ENCODE measurements at places on chromosomes 5 and 9.

DNA sequence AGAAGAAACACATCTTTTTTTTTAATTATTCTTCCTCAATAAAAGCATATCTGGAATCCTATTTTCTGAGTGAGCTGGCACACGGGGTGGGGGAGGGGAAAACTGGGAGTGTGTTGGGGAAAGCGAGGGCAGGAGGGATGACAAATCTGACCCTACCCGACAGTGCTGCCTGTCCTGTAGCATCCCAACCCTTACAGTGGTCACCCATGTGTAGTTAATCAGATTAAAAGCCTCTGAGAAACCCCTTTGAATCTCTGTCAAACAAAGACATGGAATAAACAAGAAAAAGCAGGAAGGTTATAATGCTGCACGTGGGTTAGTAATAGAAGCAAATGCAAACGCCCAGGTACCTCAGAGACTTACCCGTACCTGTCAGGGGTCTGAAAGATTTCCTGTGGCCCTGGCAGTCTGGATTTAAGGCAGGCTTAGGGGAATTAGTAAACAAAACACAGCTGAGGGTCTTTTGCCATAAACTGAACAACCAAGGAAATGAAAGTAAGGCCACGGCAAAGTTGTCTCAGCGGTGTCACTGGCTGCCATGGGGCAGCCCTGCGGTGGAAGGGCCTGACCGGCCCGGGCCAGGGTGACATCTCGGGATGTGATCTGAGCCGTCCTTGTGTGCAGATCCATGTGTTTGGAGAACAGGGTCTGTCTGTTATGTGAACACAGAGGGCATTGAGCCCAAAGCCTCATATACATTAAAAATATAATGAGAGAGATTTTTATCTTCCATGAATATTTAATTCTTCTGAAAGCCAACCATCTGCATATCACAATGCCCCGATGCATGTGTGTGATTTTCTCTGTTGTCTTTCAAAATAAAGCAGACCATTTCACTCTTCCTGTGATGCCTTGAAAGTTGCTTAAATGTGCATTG is 308.2 kb downstream of the ZNF608 start:
- no peak for DNase-seq
- H3K27me3 ChIP-seq: no peaks in the 10 kb centered on the region
- H3K36me3 ChIP-seq: no peaks in the 10 kb centered on the region
- no peak overlapping the region for H3K4me3 ChIP-seq
- no peaks in the 10 kb centered on the region for H3K4me1 ChIP-seq
- H3K27ac ChIP-seq: no peak overlapping the region

GRCh38 chr9:70113403-70114022 is 69.9 kb downstream of the MAMDC2 start:
- DNase-seq: no peak

DNA sequence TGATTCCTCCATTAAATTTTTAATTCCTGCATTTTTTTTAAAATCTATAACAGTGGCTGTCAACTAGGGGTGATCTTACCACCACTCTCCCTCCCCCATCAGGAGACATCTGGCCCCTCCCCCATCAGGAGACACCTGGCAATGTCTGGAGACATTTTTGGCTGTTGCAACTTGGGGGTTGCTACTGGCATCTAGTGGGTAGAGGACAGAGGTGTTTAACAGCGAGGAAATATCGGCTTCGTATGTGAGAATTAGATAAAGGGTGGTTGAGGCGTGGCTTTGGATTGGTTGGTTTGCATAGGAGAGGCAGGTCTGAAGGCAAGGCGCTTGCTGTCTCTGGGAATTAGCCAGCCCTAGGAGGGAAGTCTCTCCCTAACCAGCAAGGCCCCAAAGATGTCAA is 10.5 kb downstream of the CDHR2 start:
- no peaks in the 10 kb centered on the region for H3K27me3 ChIP-seq
- no peak for DNase-seq
- no peak overlapping the region for H3K27ac ChIP-seq
- H3K4me1 ChIP-seq: no peaks in the 10 kb centered on the region

DNA sequence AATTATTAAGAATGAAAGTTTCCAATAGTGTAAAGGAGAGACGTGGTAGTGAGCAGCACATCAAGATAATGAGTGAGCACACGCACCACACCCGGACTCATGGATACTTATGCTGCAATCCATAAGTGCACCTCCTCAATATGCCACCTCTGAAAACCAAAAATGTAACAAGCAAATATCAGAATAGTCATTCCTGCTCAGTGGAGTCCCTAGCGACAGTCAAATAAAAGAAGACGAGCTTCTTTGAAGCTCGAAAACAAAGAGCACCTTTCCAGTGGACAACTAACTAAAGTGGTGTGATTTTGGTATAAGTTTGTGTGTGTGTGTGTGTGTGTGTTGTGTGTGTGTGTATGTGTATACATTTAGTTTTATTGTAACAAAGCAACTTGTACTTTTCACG is 241.3 kb downstream of the DEPDC1B start:
- no peaks in the 10 kb centered on the region for H3K36me3 ChIP-seq
- H3K4me3 ChIP-seq: no peak overlapping the region
- DNase-seq: no peak
- no peaks in the 10 kb centered on the region for H3K27me3 ChIP-seq

GRCh38 chr9:8733131-8733954 is 933.8 kb upstream of the DMAC1 start:
- no peaks in the 10 kb centered on the region for H3K4me1 ChIP-seq
- no peak overlapping the region for H3K4me3 ChIP-seq
- no peak overlapping the region for H3K27ac ChIP-seq
- no peaks in the 10 kb centered on the region for H3K36me3 ChIP-seq
